Peyer's patch (tissue), 4 donors: ENCODE measurements at places on chromosomes 7 and 10. TPM values are rescaled to one million over a fixed set of nuclear protein-coding genes. Genes with fewer than 3 reads are reported as not detected.

DNA sequence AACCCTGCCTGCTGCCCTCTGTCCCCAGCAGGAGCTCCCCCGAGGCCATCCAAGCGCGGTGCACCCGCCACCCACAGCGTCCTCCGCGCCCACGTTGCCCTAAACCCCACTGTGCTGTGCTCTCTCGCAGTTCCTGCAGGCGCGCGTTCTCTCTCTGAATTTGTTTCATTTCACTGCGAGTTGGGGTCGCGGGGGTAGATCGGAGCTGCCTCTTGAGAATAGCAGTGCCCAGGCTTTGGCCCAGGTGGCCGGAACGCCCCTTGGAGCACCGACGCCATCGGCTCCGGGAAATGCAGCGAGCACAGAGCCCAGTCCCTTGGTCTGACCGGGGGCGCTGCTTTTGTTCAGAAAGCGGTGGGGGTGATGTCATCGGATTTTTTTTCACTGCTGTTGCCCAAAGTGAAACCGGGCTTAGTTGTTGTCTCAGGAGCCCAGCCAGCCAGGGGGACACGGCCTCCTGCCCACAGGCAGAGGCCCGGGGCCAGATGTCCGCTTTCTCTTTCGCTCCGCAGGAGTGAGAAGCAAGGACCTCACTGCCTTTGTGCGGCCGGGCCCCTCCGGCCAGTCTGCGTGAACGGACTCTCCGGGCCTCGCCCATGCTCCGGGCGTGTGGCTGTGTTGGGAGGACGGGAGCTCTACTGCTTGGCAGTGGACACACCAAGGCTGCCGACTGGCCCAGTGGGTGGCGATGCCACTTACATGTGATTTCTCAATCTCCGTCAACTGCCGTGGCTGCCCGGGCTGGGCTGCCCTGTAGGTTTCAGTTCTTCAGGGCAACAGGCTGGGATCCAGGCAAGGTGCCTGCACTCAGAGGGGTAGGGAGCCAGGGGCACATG is 43.1 kb downstream of the FOXK1 start:
- peak; percentile 83 for DNase-seq

DNA sequence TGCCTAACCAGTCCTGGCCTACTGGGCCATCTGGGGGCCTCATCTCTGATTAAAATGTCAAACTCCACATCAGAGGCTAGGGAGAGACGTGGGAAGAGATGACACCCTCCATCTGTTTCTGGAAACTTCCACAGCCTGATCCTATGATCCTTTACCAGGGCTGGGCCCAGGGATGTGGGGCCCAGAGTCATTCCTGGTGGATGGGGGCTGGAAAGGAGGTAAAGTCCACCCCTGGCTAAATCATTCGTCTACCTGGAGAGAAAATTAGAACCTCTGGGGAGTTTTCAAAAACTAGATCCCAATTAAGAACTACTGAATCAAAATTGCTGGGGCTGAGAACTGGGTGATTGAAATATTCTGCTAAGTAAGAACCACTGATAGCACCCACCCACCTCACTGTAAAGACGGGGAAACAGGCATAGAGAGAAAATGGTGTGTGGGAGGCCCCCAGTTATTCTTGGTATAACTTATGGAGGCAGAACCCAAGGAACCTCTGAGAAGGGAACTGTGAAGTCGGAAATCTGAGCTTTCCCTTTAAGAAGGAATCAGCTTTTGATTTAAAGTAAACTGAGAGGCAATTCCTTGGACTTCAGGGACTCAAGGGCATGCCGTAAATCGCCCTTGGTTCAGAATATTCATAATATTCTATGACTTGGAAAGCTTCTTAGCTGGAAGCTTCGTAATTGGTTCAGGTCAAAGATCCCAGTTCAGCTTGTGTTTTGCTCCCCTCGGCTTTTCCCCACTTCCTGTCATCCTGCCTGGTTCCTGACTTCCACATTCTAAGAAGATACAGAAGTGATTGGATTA is 53.1 kb downstream of the PRKAG2 start:
- DNase-seq: no peak

FAM25C gene
- not detected for total RNA-seq

DNA sequence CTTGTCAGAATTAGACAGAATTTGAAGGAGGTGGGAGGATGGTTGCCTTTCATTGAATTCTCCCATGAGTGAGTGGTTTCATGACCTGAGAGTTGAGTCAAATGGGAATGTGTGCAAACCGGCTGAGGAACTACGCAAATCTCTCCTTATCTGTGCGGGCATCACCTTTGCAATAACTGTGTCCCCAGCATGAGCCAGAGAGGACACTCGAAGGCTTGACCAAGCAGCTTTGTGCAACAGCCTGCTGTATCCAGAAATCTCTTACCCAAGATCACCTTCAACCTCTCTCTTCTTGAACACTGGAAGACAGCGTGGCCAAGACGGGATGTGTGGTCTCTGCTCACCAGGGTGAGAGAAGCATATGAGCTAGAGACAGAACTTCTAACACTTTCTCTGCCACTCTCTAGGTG is 93.8 kb upstream of the IKZF1 start:
- DNase-seq: no peak

- no peak for DNase-seq
Observed at GRCh38 chr10:80068270-80068669, 10.2 kb upstream of the TMEM254 start.

FAM241B gene
- total RNA-seq: not detected

GRCh38 chr7:155660059-155660757 is 15.7 kb downstream of the RBM33 start:
- DNase-seq: no peak

CALML5 gene
- total RNA-seq: not detected

WNT8B gene
- total RNA-seq: not detected

DNA sequence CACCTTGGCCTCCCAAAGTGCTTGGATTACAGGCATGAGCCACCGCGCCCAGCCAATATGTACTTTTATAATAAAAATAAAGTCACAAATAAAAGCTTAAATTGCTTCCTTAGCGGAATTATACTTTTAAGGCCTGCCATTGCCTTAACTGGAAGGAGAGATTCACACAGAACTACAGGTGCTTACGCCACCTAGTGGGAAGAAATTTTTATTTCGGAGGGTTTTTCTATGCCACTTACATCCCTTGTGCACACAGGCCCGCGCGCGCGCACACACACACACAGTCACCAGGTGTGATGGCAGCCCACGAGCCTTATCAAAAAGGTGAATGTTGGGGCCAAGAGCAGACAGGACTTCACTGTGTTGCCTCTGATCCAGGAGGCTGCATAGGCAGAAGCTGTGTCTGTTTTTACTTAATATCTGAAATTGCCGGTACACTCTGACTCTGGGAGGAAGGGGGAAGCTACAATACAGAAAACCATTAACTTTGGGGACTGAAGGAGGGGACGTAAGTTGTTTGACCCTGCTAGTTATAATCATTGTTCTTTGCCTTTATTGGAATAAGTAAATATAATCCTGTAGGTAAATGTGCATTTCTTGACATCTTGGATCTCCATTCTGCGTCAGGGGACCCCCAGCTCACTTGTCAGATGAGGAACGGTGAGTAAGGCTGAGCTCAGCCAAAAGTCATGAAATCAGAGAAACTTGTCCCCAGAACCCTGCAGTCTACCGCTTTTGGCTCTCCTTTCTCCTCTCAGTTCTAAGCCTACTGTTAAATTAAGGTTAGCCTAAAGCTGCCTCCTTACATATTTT is 87.1 kb downstream of the SLC16A9 start:
- peak; percentile 64 for DNase-seq

DNA sequence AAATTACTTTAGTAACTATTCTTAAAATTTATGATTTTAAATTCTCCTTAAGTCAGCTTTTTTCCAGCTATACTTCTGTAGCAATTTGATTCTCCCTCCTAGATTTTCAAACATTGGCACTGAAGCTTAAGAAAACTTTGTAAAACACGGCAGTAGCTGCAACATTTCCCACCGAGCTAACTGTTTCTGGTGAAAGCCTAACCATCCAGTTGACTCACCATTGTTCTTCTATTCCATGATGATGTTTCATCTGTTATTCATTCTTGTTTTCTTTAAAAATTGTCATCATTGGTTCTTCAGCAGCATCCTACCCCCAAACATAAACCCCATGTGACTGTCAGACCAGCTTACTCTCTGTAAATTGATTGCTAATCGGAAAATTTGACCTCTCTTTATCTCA is 312.3 kb downstream of the DGKB start:
- no peak for DNase-seq

DNA sequence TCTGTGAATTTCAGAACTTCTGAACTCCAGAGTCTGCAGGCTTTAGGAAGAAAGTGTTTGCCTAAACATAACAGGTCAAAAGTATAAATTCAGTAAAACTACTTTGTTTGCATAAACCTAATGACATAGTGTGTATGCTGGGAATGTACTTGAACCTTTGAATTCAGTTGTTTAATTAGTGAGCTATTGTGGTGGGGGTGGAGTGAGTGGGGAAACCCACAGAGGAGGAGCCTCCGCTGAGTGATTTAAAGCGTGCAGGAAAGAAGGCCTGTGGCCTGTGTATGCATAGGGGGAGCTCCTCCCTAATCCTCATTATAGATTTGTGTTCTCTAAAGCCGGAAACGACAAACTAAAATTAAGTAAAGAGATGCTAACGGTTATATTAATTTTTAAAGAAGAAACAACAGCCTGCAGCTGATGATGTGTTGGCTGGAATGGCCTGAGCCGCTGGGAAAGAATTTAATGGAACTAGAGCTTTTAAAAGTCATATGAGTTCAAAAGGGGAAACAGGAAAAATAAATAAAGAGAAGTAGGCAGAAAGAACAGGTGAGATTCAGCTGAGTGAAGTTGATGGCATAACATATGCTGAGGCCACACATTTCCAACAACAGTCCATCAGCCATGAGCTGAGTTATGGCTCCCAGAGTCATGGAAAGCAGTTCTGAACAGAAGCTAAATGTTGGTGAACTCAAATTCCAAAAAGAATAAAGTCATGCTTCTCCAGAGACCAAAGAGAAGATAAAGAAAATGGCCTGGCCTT is 595.0 kb downstream of the GRM8 start:
- DNase-seq: no peak

TMEM273 gene
- total RNA-seq: 7.2 TPM

- DNase-seq: no peak
Observed at GRCh38 chr7:52436278-52436677, 599.2 kb upstream of the POM121L12 start.

- DNase-seq: peak; percentile 72
Observed at GRCh38 chr7:108094933-108095710, 35.0 kb downstream of the LAMB4 start.

DNA sequence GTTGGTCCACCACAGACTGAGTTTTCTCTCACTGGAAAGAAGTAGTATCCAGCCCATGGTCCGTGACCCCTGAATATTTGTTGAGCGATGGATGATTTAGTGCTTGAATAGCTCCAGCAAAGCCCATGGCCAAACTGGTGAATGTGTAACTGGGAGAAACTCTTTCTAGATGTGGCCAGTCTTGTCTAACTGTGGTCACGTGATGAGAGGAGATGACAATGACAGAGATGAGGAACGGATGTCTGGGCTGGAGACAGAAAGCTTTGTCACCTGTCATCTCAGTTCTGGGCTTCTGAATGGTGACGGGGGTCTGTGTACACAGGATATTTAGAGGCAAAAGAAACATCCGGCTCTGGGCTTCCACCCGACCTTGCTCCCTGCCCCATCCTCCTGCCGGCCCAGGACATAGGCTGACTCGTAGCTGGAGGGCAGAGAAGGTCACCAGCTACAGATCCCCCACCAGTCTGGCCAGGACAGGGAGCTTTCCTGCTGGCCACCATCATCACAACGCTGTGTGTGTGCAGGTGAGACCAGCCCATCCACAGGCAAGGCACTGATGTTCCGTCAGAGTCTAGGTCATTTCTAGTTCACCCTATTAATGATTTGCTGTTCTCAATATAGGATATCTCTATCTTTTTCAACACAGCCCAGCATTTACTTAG is 152.5 kb upstream of the TNS3 start:
- no peak for DNase-seq

DNA sequence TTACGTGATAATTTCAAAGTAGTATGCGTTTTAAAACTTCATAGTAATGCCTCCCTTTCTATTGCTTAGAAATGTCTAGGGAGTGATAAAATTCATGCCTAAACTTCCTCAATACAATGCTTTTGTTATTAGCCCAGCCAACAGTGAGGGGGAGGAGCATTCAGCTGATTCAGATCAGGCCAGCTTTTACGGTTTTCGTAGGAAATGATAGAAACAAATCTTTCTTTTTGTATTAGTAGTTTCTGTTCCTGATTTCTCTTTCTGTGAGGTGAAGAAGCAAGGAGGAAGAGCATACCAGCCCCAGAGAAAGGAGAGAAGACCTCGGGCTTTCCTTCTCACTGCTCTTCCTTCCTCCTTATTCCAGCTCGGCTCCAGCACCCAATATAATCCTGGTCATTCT is 35.2 kb upstream of the ITPRID1 start:
- DNase-seq: no peak

DNA sequence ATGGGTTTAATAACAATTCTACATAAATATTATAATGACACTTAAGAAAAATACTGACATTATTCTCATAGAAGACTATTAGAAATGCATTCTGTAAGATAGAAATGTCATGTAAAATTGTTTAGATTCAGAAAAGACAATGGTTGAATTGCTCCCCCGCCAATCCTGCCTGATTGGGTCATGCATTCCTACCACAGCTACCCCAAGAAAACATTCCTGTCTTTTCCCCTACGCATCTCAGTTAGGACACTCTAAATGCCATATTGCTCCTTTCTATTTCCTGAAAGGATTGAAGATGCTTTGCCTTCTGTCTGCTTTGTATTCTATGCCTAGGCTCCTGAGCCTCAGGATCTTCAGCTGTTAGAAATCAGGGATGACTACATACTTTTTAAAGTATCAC is 109.4 kb downstream of the DGKB start:
- no peak for DNase-seq

DNA sequence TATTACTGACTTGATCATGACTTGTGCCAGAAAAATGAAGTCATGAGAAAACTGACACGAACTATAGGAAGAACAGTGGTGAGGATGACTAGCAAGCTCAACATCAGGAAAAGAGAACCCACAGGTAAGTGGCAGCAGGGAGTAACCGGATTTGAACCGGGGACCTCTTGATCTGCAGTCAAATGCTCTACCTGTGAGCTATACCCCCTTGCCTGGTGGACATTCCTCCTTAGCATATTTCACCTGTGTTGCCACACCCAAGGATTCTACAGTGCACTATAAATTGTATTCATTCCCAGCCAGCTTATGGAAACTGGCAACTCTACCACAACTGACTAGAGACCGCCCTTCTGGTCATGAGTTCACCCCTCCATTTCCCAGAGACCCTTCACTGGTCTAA is 97.5 kb upstream of the ZNF746 start:
- DNase-seq: no peak

LBX1 gene
- total RNA-seq: not detected

CALCR gene
- total RNA-seq: not detected

GRCh38 chr7:15245831-15246230 is 316.0 kb downstream of the AGMO start:
- DNase-seq: no peak

HOXA10 gene
- 22.4 TPM for total RNA-seq
